Mucosa of gallbladder (tissue), 1 donor: ENCODE measurements at places on chromosomes 1 and 21. TPM values are rescaled to one million over a fixed set of nuclear protein-coding genes. Genes with fewer than 3 reads are reported as not detected.

GRCh38 chr1:94955767-94956632, 29.1 kb upstream of the CNN3 start:
- peak; percentile 35 for DNase-seq

- DNase-seq, result no peak
These were observed 4.1 kb downstream of the FLVCR1 start for GRCh38 chr1:212862111-212862690.

DNA sequence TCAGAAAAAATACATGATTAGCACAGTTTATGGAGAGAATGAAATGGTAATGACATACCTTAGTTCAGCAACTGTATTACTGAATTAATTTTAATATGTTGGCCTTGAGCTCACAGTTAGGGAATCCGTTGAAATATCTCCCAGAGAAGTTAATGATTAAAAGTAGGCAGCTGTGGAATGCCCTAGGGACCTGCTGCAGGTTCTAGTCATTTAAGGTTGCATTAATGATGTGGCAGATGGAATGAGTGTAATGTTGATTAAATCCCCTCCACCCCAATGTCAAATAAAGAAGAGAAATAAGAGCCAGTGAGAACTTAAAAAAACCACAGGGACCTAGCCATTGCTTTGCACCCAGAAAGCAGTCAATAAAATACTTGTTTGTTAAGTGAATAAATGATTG, 40.3 kb upstream of the TRIM45 start:
- DNase-seq, result no peak

- no peak for DNase-seq
These were observed 5.5 kb downstream of the LAPTM5 start for GRCh38 chr1:30751830-30752650.

Gene C4BPA
- 2.3 TPM for total RNA-seq
